ENCODE measurements at places on chromosomes 16 and 17. TPM values are rescaled to one million over a fixed set of nuclear protein-coding genes. Genes with fewer than 3 reads are reported as not detected.

GRCh38 chr17:58136669-58137279, 11.4 kb upstream of the OR4D1 start:
- no peaks in the 10 kb centered on the region for H3K4me1 ChIP-seq
- H3K36me3 ChIP-seq = no peaks in the 10 kb centered on the region
- H3K27me3 ChIP-seq = no peaks in the 10 kb centered on the region

The CCR7 gene
- 156 TPM for total RNA-seq

DNA sequence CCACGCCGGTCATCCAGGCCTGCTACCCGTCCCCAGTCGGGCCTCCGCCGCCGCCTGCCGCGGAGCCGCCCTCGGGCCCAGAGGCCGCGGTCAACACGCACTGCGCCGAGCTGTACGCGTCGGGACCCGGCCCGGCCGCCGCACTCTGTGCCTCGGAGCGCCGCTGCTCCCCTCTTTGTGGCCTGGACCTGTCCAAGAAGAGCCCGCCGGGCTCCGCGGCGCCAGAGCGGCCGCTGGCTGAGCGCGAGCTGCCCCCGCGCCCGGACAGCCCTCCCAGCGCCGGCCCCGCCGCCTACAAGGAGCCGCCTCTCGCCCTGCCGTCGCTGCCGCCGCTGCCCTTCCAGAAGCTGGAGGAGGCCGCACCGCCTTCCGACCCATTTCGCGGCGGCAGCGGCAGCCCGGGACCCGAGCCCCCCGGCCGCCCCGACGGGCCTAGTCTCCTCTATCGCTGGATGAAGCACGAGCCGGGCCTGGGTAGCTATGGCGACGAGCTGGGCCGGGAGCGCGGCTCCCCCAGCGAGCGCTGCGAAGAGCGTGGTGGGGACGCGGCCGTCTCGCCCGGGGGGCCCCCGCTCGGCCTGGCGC, 2.4 kb downstream of the HIC1 start:
- H3K36me3 ChIP-seq = peaks cover 27% of the 10 kb centered on the region
- no peak overlapping the region for H3K27ac ChIP-seq
- peaks cover 10% of the 10 kb centered on the region for H3K4me1 ChIP-seq
- no peak overlapping the region for H3K4me3 ChIP-seq
- peaks cover 6% of the 10 kb centered on the region for H3K27me3 ChIP-seq

The KRTAP16-1 gene
- 0.15 TPM for total RNA-seq

The ASPA gene
- total RNA-seq = not detected

GRCh38 chr17:54239291-54239690, 416.6 kb downstream of the KIF2B start:
- no peaks in the 10 kb centered on the region for H3K36me3 ChIP-seq
- no peaks in the 10 kb centered on the region for H3K4me1 ChIP-seq
- H3K4me3 ChIP-seq = no peak overlapping the region
- H3K27me3 ChIP-seq = no peaks in the 10 kb centered on the region

GRCh38 chr16:56488035-56488434, 31.8 kb downstream of the BBS2 start:
- no peak overlapping the region for H3K4me3 ChIP-seq
- H3K36me3 ChIP-seq = peaks cover 8% of the 10 kb centered on the region
- no peaks in the 10 kb centered on the region for H3K4me1 ChIP-seq
- no peak overlapping the region for H3K27ac ChIP-seq
- DNase-seq = no peak

All from activated naive CD4-positive, alpha-beta T cell treated with anti-CD3 and anti-CD28 coated beads for 36 hours (primary cell).